ENCODE measurements at places on chromosomes 11 and 22. TPM values are rescaled to one million over a fixed set of nuclear protein-coding genes. Genes with fewer than 3 reads are reported as not detected.

Gene HPX
- total RNA-seq: 15.5 TPM

- H3K4me3 ChIP-seq: no peak overlapping the region
- no peak overlapping the region for H3K27ac ChIP-seq
- peaks cover 2% of the 10 kb centered on the region for H3K27me3 ChIP-seq
- no peak for DNase-seq
- H3K4me1 ChIP-seq: no peaks in the 10 kb centered on the region
Observed at GRCh38 chr11:117481885-117482284, 154.2 kb downstream of the CEP164 start.

DNA sequence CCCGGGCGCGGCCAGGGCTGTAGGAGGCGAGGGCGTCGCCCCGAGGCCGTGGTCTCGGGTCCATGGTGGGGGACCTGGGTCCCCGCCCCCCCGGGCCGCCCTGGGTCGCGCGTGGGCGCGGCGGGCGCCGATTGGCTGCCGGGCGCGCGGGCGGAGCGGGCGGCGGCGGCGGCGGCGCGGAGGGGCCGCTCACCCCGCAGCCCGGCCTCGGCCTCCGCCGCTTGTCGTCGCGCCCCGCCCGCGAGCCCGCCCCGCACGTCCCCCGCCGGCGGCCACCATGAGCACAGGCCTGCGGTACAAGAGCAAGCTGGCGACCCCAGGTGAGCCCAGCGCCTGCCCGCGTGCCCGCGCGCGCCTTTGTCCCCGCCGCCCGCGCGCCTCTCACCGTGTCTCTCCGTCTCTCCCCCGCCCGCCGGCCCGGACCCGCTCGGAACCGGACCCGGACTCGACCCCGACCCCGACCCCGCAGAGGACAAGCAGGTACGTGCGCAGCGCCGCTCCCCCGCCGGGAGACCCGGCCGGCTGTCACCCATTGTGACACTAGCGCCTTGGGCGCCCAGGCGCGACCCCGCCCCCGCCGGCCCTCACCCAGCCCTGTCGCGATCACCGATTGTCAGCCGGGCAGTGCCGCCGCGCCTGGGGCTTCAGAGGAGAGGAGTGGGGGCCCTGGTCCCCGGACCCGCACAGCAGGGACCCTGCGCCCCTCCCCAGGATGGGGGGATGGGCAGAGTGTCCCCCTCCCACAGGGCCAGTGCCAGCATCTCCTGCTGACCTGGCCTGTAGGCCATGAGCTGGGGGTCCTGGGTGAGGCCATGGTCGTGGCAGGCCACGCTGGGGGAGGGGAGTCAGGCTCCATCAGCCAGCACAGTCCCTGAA lies at the start of gene SEPTIN5:
Gene SEPTIN5, plus strand, starts transcription at position 192 of the 876 bp plus-strand sequence. Its CDS starts 86 bp downstream, at position 278.
- H3K4me1 ChIP-seq: peaks cover 53% of the 10 kb centered on the region
- no peaks in the 10 kb centered on the region for H3K36me3 ChIP-seq
- no peak for DNase-seq
- peaks cover 13% of the 10 kb centered on the region for H3K27me3 ChIP-seq

GRCh38 chr11:69377029-69377952 lies 83.3 kb downstream of the MYEOV start:
- peak; percentile 53 for DNase-seq
- H3K36me3 ChIP-seq: no peaks in the 10 kb centered on the region
- H3K4me3 ChIP-seq: peak overlapping the region; percentile 24
- no peaks in the 10 kb centered on the region for H3K27me3 ChIP-seq
- H3K27ac ChIP-seq: peak overlapping the region; percentile 37
- H3K4me1 ChIP-seq: peaks cover 53% of the 10 kb centered on the region

- H3K4me1 ChIP-seq: no peaks in the 10 kb centered on the region
- no peaks in the 10 kb centered on the region for H3K27me3 ChIP-seq
- H3K27ac ChIP-seq: no peak overlapping the region
- no peaks in the 10 kb centered on the region for H3K36me3 ChIP-seq
- no peak overlapping the region for H3K4me3 ChIP-seq
Observed at GRCh38 chr11:38005597-38005996, 1407.6 kb upstream of the RAG2 start.

Gene OR10AG1
- total RNA-seq: not detected

- H3K4me3 ChIP-seq: peak overlapping the region; percentile 55
- peaks cover 14% of the 10 kb centered on the region for H3K4me1 ChIP-seq
- DNase-seq: peak; percentile 85
- H3K36me3 ChIP-seq: no peaks in the 10 kb centered on the region
- no peak overlapping the region for H3K27ac ChIP-seq
Observed at GRCh38 chr11:17389211-17389956, 925 bp upstream of the KCNJ11 start.

- H3K27me3 ChIP-seq: no peaks in the 10 kb centered on the region
- no peak overlapping the region for H3K4me3 ChIP-seq
- peaks cover 34% of the 10 kb centered on the region for H3K4me1 ChIP-seq
- DNase-seq: no peak
- no peak overlapping the region for H3K27ac ChIP-seq
- H3K36me3 ChIP-seq: peaks cover 93% of the 10 kb centered on the region
Observed at GRCh38 chr11:72706579-72706978, 32.4 kb upstream of the PDE2A start.

DNA sequence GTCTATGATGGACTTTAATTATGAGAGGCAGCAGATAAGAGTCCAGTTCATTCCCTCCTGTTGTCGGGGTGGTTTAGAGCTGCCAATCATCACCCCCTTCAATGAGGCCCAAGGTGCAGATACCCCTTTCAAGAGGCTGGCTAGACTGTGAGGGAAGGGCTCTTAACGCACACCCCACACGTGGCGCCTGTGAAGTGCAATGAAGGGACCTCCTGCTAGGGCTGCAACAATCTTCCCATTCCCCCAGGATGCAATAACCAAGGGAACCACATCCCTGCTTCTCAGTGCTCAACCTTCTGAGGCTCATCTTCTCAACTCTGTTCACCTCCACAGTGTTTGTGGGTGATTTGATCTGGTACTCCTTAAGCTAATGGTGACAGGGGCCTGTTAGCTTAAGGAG lies 19.0 kb downstream of the TENM4 start:
- peaks cover 17% of the 10 kb centered on the region for H3K4me1 ChIP-seq
- no peaks in the 10 kb centered on the region for H3K36me3 ChIP-seq
- no peaks in the 10 kb centered on the region for H3K27me3 ChIP-seq
- no peak for DNase-seq

- H3K4me1 ChIP-seq: peaks cover 28% of the 10 kb centered on the region
- no peaks in the 10 kb centered on the region for H3K27me3 ChIP-seq
- no peak for DNase-seq
Observed at GRCh38 chr11:58628446-58628845, 6.0 kb downstream of the CNTF start.

Gene IGHMBP2
- total RNA-seq: 32.6 TPM

- no peaks in the 10 kb centered on the region for H3K36me3 ChIP-seq
- H3K27me3 ChIP-seq: peaks cover 83% of the 10 kb centered on the region
- H3K4me1 ChIP-seq: no peaks in the 10 kb centered on the region
Observed at GRCh38 chr22:36608987-36609386, 80.0 kb upstream of the EIF3D start.

Gene MMP1
- total RNA-seq: not detected

DNA sequence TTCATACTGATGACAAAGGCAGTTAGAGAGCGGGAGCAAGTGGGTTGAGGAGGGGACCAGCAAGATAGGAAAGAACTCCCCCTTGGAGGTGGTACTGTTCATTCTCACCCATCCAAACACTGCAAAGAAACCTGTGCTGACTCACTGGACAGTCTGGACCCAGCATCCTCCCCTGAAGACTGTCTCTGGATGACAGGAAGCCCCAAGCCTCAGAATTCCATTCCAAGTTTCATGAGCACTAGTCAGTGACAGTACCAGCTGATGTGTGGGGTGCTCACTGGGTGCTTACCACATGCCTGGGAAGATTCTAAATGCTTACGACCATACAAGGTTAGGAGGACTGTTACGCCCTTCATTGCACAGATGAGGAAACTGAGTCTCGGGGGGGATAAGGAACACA lies 160.9 kb downstream of the IGLL1 start:
- no peaks in the 10 kb centered on the region for H3K36me3 ChIP-seq
- no peak overlapping the region for H3K4me3 ChIP-seq
- H3K27me3 ChIP-seq: peaks cover 10% of the 10 kb centered on the region
- no peak for DNase-seq
- no peak overlapping the region for H3K27ac ChIP-seq
- no peaks in the 10 kb centered on the region for H3K4me1 ChIP-seq

GRCh38 chr11:106961048-106961447 lies 57.2 kb downstream of the GUCY1A2 start:
- DNase-seq: no peak
- no peaks in the 10 kb centered on the region for H3K36me3 ChIP-seq
- no peak overlapping the region for H3K4me3 ChIP-seq
- H3K27ac ChIP-seq: no peak overlapping the region
- H3K27me3 ChIP-seq: no peaks in the 10 kb centered on the region

GRCh38 chr11:30774496-30775232 lies 188.5 kb upstream of the MPPED2 start:
- H3K27ac ChIP-seq: no peak overlapping the region
- no peaks in the 10 kb centered on the region for H3K27me3 ChIP-seq
- H3K36me3 ChIP-seq: no peaks in the 10 kb centered on the region
- DNase-seq: no peak
- H3K4me3 ChIP-seq: no peak overlapping the region

GRCh38 chr22:21455334-21456089 lies 11.7 kb upstream of the TMEM191C start:
- peak; percentile 66 for DNase-seq
- H3K4me3 ChIP-seq: no peak overlapping the region
- no peaks in the 10 kb centered on the region for H3K36me3 ChIP-seq
- no peaks in the 10 kb centered on the region for H3K4me1 ChIP-seq

- H3K36me3 ChIP-seq: no peaks in the 10 kb centered on the region
- H3K4me3 ChIP-seq: no peak overlapping the region
- DNase-seq: no peak
- H3K4me1 ChIP-seq: peaks cover 19% of the 10 kb centered on the region
- H3K27me3 ChIP-seq: no peaks in the 10 kb centered on the region
Observed at GRCh38 chr22:42294034-42294985, 23.9 kb upstream of the TCF20 start.

Gene OSBP2
- 6.0 TPM for total RNA-seq

DNA sequence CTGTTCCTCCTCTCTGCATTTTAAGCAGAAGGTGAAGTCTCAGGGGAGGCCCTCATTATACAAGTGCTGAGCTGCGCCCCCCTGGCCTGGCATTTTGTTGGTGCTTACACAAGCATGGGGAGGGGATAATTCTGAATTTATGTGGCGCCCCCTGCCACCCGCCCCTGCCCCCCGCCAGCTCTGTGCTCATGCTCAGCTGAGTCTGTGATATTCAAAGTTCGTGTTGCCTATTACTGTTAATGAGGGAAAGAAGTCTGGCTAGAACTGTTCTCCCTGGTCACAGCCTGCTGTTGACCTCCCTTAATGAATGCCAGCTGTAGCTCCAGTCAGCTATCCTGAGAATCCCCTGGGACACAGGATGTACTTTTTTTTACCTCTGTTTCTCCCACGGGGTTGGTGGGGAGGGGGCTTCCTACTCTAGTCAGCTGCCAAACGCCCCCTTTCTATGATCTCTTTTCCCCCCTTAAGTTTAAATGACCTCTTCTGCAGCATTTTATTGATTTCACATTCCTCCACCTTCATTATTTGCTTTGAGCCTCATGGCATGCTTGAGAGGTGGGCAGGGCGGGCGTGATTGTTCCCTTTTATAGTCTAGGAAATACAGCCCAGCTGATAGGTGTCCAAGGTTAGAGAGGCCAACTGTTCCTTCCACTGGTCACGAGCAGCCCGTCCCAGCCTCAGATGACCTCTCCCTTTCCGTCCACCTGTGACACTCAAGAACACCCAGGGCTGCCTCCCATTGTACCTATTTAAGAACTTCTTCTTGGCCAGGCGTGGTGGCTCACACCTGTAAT lies 12.2 kb downstream of the USP2 start:
- peaks cover 21% of the 10 kb centered on the region for H3K27me3 ChIP-seq
- DNase-seq: no peak
- peaks cover 54% of the 10 kb centered on the region for H3K4me1 ChIP-seq
- H3K36me3 ChIP-seq: no peaks in the 10 kb centered on the region
- no peak overlapping the region for H3K4me3 ChIP-seq

DNA sequence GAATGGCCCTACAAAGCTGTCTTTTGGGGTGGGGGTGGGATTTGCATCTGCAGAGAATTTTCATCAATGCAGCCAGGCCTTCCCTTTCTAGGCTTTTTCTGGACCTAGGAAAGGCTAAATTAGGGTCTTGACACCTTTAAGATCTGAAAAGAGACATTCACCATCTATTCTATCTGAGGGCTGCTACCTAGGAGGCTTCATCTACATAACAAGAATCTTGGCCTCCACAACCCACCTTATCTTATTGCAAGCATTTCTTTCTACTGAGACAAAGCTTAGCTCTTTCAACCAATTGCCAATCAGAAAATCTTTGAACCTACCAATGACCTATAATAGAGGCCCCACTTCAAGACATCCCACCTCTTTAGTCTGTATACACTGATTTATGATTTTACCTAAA lies 20.7 kb upstream of the INCENP start:
- peaks cover 13% of the 10 kb centered on the region for H3K4me1 ChIP-seq
- no peaks in the 10 kb centered on the region for H3K27me3 ChIP-seq
- no peak overlapping the region for H3K27ac ChIP-seq
- no peak for DNase-seq
- no peak overlapping the region for H3K4me3 ChIP-seq
- H3K36me3 ChIP-seq: no peaks in the 10 kb centered on the region

- peak overlapping the region; percentile 26 for H3K4me3 ChIP-seq
- no peak overlapping the region for H3K27ac ChIP-seq
- H3K27me3 ChIP-seq: peaks cover 8% of the 10 kb centered on the region
Observed at GRCh38 chr11:117535201-117535849, 207.7 kb downstream of the CEP164 start.

- no peak overlapping the region for H3K4me3 ChIP-seq
- no peaks in the 10 kb centered on the region for H3K36me3 ChIP-seq
- H3K4me1 ChIP-seq: peaks cover 48% of the 10 kb centered on the region
- no peak for DNase-seq
Observed at GRCh38 chr11:34859496-34859895, 56.7 kb downstream of the APIP start.

- no peaks in the 10 kb centered on the region for H3K36me3 ChIP-seq
- H3K4me3 ChIP-seq: peak overlapping the region; percentile 80
- H3K4me1 ChIP-seq: peaks cover 34% of the 10 kb centered on the region
- DNase-seq: no peak
- peak overlapping the region; percentile 99 for H3K27ac ChIP-seq
Observed at GRCh38 chr11:118792570-118793124, 1.7 kb upstream of the DDX6 start.

Gene MS4A8
- total RNA-seq: not detected

DNA sequence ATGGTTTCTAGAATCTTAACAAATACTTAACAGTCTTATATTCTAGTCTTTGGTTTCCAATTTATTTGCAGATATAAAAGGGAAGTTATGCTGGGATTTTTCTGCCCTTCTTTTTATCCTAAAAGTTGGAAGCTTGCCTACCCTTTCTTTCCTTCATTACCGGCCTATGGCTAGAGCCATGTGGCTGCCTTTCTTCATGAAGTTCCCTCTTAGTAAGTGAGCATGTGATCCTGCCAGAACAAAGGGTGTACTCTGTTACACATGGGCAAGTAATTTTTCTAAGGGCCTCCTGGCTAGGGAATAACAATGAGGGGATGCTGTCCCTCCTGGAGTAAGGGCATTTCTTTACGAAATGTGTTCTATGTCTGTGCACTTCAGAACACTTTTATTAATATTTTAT lies 252.1 kb upstream of the PITPNB start:
- no peaks in the 10 kb centered on the region for H3K36me3 ChIP-seq
- no peak overlapping the region for H3K27ac ChIP-seq
- no peak for DNase-seq
- no peaks in the 10 kb centered on the region for H3K27me3 ChIP-seq
- H3K4me3 ChIP-seq: no peak overlapping the region
